ENCODE measurements at places on chromosomes 5 and 9.

DNA sequence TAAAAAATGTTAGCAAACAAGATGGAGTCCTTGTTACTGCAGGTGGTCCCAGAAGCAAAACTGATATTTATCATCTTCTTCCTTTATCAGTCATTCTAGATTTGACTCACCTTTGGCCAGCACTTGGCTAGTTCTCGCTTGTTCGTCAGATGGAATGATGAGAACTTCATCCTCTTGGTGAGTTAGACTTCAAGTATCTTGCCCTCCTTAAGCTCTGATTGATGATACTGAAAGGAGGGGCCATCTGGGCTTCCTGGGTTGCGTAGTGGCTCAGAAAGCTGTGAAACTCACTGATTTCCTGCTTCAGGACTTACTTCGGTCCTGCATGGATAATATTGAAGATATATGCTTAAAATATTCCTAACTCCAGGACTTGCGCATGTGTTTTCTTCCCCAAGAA, 1248.2 kb upstream of the CDH9 start:
- no peak for DNase-seq

GRCh38 chr9:133519693-133520092, 5.1 kb downstream of the MYMK start:
- DNase-seq, result no peak

GRCh38 chr5:143222287-143223231, 180.9 kb downstream of the NR3C1 start:
- DNase-seq, result peak; percentile 77

- DNase-seq, result no peak
Measured at GRCh38 chr5:142978726-142979125, 208.5 kb downstream of the ARHGAP26 start.

- DNase-seq, result no peak
Measured at GRCh38 chr9:128479262-128479661, 23.5 kb downstream of the ODF2 start.

DNA sequence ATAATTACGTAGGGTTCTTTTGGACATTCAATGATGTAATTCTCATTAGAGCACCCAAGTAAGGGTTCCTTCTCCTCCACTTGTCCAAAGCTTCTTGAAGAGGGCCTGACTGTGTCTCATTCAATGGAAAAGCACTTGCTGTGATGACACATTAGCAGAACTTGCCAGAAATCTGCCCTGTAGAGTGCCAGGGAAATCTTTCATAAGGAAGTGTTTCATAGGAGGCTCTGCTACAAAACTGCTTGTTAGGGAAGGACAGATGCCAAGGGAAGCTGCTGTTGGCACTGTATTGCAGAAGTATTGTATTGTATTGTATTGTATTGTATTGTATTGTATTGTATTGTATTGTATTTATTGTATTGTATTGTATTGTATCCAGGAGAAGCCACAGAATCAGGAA, 45.5 kb upstream of the MPDZ start:
- DNase-seq, result no peak

DNA sequence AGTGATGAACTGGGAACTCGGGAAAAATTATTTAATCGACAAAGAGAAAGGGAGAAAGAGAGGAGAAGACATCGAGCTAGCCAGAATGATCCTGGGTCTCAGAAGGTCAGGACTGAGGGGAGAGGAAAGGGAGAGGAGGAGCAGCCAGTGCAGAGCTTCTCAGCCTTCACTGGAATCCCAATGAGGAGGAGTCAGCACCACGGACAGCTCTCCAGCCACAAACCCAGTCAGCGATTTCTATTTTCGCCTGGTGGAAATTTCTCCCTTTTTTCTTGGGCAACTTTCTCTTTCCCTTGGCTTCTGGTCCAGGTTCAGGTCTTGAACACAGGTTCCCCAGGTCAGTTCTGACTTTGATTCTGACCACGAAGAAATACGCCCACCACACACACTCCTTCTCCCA, 1.6 kb upstream of the BRINP1 start:
- DNase-seq, result no peak

GRCh38 chr5:57778501-57779091, 296.0 kb upstream of the ACTBL2 start:
- no peak for DNase-seq

GRCh38 chr9:133031496-133031911, 707 bp downstream of the GTF3C5 start:
- no peak for DNase-seq

- no peak for DNase-seq
Measured at GRCh38 chr9:115498303-115498702, 380.3 kb upstream of the TNC start.

- DNase-seq, result no peak
Measured at GRCh38 chr9:123548741-123549545, 192.9 kb downstream of the CRB2 start.

GRCh38 chr5:179122411-179123108, 62.4 kb downstream of the ZNF354C start:
- DNase-seq, result no peak

DNA sequence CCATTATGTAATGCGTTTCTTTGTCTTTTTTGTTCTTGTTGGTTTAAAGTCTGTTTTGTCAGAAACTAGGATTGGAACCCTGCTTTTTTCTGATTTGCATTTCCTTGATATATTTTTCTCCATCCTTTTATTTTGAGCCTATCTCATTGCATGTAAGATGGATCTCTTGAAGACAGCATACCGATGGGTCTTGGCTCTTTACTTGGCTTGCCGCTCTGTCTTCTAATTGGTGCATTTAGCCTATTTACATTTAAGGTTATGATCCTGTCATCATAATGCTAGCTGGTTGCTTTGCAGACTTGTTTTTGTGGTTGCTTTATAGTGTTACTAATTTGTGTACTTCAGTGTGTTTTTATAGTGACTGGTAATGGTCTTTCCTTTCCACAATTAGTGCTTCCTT, 13.3 kb upstream of the CDKN2B start:
- DNase-seq, result no peak

DNA sequence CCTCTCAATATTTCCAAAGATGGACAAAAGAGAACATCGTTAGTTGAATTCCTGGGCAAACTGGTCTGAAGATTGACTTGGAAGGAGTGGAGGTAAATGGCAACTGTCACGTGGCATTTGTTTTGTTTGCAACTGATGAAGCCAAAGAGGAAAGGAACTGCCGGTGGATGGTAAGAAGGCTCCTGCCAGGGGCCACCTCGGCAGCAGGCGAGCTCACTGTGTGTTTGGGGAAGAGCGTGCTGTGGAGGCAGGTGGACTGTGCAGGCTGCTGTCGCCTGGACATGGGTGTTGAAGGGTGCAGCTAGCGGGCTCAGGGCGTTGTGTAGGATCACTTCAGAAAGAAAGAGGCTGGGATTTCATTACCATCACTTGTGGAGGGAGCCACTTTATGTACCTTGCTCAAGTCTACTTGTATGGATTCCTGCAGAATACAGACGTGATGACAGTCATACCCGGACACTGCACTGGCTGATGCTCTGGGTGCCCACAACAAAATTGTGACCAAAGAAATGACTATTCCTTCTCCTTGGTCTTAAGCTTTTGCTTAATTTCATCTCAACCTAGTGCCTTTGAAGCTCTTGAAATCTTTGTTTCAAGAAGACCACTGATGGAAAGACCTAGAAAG, 72.7 kb downstream of the MAP1B start:
- no peak for DNase-seq

- no peak for DNase-seq
Measured at GRCh38 chr9:113289091-113289490, 13.6 kb downstream of the PRPF4 start.

DNA sequence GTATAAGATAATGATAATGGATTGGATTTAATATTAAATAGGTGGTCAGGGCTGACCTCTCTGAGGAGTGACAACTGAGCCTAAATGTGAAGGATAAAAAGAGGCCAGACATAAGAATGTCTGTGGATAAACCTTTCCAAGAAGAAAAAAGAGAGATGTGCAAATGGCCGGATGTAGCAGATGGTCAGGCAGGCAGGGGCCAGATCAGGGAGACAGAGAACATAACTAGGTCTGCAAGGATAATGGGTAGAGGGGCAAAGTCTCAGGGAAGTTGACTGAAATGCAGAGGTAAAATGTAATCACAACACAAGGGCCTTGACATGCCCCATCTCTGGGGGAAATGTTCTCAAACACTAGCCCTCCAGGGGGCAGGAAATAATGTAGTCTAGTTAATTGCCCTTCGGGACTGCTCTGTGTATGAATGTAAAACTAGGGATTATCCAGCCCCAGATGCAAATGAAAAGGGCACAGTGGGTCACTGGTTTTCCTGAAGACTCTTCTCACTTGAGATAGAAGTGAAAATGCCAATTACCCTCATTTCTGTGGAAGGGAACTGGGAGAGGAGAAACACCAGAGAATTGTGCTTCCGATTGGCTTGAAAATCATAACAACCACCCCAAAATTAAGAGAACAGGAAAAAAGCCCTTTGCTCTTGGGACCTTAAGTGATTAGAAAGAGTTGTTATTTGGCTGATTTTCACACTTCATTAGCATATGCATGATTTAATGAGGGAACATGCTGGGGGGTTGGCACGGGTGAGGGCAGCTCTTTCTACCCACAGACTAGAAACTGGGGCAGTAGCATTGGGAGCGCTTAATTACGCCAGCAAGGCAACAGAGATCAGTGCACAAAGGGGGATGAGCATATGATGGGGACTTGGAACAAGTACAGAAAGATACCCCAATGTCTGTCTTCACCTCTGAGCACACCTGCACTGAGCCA, 88.6 kb downstream of the PPP2R2B start:
- DNase-seq, result no peak

DNA sequence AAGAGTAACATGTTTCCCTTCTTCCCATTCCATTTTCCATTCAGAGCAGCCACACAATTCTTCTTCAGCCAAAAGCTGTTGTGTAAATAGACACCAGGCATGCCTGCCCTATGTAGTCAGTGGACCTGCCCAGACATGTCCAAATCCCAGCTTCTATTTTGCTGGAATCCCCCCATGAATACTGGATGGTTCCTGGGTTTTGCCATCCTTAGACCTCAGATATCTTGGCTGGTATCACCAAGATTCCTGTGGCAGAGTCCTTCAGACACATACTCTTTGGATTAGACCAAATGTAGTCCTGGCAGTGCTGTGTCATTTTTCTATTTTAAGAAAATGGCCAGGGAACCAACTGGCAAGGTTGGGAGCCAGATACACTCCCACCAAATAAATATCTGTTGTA, 10.3 kb downstream of the FST start:
- peak; percentile 24 for DNase-seq

- peak; percentile 17 for DNase-seq
Measured at GRCh38 chr5:17406423-17406838, 91.6 kb upstream of the TAF11L2 start.

DNA sequence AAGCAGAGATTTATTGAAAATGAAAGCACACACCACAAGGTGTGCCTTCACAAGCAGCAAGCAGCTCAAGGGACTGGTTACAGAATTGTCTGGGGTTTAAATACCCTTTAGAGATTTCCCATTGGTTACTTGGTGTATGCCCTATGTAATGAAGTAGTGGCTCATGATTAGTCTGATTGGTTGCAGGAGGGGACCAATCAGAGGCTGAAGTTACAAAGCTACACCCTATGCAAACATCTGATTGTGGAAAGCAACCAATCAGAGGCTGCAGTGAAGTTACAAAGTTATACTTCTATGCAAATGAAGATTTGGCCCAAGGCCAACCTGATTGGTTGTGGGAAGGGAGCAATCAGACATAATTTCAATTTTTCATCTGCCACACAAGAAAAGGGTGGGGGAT, 119.9 kb downstream of the C9orf152 start:
- DNase-seq, result no peak

DNA sequence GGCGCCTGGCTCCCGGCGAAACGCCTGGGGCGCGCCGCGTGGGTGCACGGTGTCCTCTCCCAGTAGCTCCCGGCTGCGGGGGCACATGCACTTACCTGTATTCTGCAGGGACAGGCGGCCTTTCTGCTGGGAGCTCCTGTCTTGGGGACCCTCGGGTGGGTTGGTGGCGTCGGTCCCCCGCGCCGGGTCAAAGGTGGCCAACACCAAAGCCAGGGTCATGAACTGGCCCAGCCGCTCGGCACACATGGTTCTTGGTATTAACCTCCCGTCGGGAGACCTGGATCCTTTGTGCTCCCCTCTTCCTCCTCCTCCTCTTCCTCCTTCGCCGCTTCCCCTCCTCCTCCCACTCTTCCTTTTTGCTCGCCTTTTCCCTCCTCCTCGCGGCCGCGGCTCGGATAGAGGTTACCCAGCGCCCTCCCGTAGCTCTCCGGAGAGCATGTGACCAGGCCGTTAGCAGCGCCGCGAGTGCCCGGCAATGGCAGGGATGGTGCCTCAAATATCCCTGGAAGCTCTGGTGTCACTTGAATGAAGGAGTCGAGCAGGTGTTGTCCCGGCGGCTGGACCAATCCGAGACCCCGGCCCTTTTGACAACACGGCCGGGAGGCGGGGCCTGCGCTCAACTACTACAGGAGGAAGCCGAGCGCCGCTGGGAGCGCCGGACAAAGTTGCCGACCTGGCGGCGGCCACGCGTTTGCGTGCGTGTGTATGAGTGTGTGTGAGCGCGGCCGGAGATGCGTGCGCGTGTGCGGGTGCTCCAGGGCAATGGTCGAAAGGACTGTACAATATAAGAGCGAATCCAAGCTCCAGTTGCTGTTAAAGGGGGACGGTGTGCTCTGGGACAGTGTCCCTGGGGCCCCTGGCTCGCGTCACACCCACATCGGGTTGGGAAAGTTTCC, at the start of gene STC2:
Gene STC2, minus strand, starts transcription at position 467 of the 896 bp plus-strand sequence. Its CDS starts 221 bp downstream, at position 246.
- peak; percentile 83 for DNase-seq

DNA sequence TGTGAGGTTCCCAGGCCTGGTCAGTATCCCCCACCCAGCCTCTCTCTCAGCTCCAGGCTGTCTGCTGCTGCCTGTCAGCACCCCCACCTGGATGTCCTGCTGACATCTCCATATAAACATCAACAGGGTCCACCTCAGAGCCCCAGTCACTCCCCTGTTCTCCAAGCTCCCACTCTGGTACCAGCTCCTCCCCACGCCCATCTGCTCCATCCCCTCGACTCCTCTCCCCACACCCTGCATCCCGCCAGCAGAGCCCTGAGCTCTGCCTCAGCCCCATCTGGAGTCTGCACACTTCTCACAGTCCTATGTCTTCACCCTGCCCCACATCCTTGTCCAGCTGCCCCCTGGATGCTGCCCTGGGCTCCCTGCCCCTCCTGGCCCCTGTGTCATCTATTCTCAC, 67.7 kb upstream of the LRRTM2 start:
- peak; percentile 23 for DNase-seq

DNA sequence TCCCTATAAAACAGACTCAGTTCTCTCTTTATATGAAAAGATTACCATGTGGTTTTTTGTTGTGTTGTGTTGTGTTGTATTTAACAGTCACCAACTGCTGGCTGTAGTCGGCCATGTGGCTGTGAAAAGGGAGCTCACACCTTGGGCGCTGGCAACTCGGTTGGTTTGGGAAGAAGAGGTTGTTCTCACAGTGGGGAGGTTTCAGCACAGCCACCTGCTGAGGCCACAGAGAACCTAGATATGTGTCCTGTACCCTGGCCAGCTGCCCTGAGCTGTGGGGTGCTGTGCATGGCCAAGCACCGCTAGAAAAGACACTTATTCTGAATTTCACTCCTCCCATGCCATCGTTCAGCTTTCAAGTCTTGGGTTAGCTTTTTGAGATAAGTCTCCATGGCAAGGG, 58.8 kb downstream of the SYK start:
- no peak for DNase-seq

Data from NCI-H2171 treated with DMSO at 0.1 percent for 48 hours (cell line).